Thoracic aorta endothelial cell (primary cell): ENCODE measurements at places on chromosomes 7 and 10. TPM values are rescaled to one million over a fixed set of nuclear protein-coding genes. Genes with fewer than 3 reads are reported as not detected.

PTPRZ1 gene
- under 0.01 TPM in 1 of 2 replicates, not detected in the other for total RNA-seq

PNLIPRP3 gene
- total RNA-seq: not detected in 2 replicates

SEMA3A gene
- total RNA-seq: 0.29 and 0.66 TPM in 2 replicates

RET gene
- 0.07 and 0.27 TPM in 2 replicates for total RNA-seq

SKIDA1 gene
- total RNA-seq: 0.66 and 0.72 TPM in 2 replicates

OR6V1 gene
- not detected in 2 replicates for total RNA-seq

C10orf143 gene
- total RNA-seq: 0.57 TPM in 1 of 2 replicates, not detected in the other

C7orf57 gene
- total RNA-seq: 0.07 TPM in 1 of 2 replicates, not detected in the other

BLVRA gene
- total RNA-seq: 31.0 and 33.2 TPM in 2 replicates

SLC13A1 gene
- total RNA-seq: not detected in 2 replicates

SCART1 gene
- 0.66 and 0.86 TPM in 2 replicates for total RNA-seq

ZNF804B gene
- total RNA-seq: not detected in 2 replicates
